ENCODE measurements at places on chromosomes 5 and 9. TPM values are rescaled to one million over a fixed set of nuclear protein-coding genes. Genes with fewer than 3 reads are reported as not detected.

GRCh38 chr9:77926371-77926878 is 105.2 kb downstream of the GNAQ start:
- DNase-seq = peak; percentile 78

The IFNB1 gene
- total RNA-seq = not detected

- peak; percentile 17 for DNase-seq
These were observed 54.7 kb upstream of the SMARCA2 start for GRCh38 chr9:1960342-1961042.

GRCh38 chr9:94697972-94698581 is 28.4 kb upstream of the AOPEP start:
- DNase-seq = peak; percentile 8

The BARHL1 gene
- total RNA-seq = not detected

The PCDHGB1 gene
- 1.4 TPM for total RNA-seq

- no peak for DNase-seq
These were observed 28.1 kb upstream of the PDE8B start for GRCh38 chr5:77182367-77182766.

DNA sequence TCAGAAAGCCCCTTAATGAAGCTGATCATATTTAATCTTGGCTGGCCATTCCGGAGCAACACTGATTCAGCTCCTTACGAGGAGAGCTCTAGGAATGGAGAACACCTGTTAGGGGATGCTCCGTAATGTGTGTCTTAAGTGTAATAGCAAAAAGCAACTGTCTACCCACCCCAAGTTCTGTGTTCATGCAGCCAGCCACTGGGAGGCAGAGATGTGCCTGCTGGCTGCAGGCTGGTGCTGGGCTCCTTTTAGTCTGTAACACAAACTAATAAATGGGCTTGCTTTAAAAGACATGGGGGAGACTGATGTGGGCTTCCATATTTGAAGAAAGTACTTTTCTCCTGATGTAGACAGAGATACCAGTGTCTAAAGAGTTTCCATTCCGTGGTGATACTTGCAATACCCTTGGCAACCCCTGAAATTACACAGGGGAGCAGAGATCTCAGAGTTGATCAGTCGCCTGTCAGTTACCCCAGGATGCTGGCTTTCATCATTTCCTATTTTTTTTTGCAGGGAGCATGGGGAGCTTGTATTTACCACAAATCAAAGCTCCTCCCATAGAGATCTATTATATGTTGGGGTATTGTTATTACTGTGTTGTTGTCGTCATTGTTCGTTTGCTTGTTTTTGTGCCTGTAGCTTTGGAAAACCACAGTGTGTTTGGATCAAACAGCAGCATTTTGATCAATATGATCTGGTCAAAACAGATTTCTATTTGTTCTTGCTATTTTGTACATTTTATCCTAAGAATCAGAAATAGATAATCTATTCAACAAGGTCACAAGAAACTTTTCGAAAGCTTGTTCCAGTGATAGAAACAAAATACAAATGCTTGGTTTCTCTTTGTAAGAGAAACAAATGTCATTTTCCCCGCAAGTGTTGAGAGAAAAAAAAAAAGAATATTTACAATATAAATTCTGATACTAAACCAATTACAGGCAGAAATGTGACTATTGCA is 65.8 kb downstream of the MTX3 start:
- peak; percentile 40 for DNase-seq
